ENCODE measurements at places on chromosomes 2 and 18.

- DNase-seq, result no peak
Observed at GRCh38 chr2:101433465-101433864, 41.4 kb downstream of the RFX8 start.

- DNase-seq, result no peak
Observed at GRCh38 chr18:58712930-58713329, 41.7 kb downstream of the MALT1 start.

- DNase-seq, result no peak
Observed at GRCh38 chr18:23387265-23387664, 65.8 kb upstream of the RIOK3 start.

GRCh38 chr18:74539289-74539688, 5.0 kb downstream of the CNDP1 start:
- DNase-seq, result no peak

DNA sequence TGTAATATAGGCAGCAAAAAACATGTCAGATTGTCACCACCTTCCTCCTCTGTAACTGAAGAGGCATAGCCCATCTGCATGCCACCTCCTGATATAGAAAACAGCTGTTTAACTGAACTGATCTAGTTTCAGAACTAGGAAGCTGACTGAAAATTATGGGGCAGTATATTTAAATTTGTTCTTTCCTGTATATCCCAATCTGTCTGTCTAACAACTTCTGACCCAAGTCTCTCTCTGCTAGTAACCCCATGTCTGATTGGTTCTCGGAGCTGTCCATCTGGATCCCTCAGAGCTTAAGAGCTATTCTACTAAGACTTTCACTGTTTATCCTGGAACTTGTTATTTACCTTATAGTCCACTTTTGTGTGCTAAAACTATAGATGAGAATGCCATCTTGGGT, 68.2 kb upstream of the SLC35G4 start:
- no peak for DNase-seq

- no peak for DNase-seq
Observed at GRCh38 chr2:19114754-19115231, 243.6 kb downstream of the OSR1 start.

DNA sequence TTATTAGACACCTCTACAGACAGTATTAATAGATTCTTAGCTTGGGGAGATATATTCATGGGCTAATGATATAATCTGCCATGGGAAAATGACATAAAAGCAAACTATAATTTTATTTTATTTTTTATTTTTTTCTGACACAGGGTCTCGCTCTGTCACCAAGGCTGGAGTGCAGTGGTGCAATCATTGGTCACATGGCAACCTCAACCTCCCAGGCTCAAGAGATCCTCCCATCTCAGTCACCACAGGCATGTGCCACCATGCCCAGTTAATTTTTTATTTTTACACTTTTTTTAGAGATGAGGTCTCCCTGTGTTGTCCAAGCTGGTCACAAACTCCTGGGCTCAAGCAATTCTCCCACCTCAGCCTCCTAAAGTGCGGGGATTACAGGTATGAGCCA, 39.3 kb downstream of the RTN4 start:
- peak; percentile 17 for DNase-seq

DNA sequence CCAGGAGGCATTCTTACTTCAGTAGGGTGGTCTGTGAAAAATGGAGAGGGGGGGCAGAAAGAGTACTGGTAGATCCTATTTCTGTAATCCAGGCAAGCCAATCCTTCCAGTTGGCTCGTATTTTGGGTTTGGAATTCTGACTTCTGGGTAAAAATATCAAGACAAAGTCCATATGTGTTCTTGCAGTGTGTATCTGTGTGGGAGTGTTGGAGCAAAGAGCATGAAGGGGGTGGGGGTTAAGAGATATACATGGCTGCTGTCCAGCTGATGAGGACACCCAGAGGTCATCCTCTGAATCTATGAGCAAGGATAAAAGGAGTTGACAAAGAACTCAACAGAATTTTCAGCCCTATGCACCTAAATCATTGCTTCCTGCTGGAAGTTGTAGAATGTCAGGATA, 375.8 kb upstream of the PIK3C3 start:
- DNase-seq, result no peak

- DNase-seq, result peak; percentile 81
Observed at GRCh38 chr18:22563164-22563583, 145.5 kb upstream of the CTAGE1 start.

DNA sequence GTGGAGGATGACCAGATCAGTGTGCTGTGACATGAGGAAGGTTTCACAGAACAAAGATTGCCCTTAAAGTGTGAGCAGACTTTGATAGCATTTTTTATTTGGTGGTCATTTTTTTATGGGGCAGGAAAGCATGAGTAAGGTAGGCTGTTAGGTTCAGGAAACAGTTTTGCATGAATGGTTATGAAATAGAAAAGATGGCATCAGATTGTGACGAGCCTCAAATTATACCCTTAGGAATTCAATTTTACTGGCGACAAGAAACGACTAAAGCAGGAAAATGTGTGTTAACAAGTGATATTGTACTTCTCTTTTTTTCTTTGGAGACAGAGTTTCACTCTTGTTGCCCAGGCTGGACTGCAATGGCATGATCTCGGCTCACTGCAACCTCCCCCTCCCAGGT, 44.7 kb downstream of the PIK3C3 start:
- DNase-seq, result no peak

GRCh38 chr2:44713170-44713569, 228.3 kb upstream of the SIX3 start:
- no peak for DNase-seq

GRCh38 chr2:86480105-86480504, 38.9 kb downstream of the KDM3A start:
- no peak for DNase-seq

DNA sequence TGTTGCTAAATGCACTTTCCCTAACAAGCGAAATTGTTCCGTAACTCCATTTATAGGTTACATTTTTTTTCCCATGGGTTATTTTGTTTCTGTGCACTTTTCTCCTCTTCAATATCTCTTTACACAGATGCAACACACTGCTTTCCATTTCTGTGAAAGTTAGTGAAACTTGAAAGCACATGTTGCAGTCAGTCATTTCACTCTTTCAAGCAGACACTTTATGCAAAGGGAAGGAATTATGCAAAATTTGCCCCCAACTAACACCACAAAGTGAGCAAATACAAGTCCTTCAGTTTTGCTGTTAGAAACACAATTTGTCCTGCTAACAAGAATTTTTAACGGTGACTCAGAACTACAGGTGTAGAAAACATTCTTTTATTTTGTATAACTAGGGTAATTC, 124.8 kb downstream of the PTH2R start:
- no peak for DNase-seq

DNA sequence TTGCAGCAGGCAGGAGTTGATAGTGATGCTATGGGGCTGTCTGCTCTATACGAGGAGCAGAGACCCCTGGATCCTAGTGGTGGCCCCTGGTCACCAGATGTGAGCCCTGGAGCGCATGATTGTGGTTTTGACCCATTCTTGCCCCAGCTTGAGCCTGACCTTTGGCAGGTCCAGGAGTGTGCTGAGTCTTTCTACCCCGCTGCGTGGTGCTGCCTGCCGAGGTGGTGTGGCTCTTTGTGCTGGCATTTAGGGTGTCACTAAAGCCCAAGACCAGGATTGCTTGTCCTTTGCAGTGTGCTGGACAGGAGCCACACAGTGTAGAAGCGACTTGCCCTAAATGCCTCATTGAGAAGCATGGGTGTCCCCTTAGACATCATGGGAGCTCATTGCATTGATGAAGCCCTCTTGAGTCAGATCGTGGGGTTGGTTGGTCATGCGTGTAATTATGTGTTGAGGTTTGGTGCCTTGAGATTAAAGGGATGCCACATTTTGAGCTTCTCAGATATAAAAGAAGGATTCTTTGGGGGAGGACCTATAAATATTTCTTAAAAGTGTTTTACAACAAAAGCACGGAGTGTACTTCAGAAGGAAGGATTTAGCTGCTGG, 88.3 kb downstream of the AGAP1 start:
- DNase-seq, result peak; percentile 1

DNA sequence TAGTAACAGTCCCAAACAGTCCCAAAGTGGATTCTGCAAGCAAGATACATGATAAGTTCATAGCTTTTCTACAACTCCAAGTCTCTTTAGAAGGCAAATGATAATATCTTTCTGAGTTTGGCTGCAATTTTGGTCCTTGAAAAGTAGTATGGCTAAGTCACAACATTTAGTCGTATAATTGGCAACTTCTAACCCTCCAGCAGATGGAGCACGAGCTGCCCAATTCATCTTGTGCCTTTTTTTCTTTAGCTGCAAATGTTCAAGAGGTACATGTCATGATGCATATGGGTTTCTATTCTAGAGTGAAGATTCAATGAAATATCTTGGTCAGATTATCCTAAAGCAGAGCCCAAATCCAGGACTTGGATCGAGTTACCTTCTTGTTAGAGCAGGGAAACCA, 127.0 kb upstream of the KLHL14 start:
- no peak for DNase-seq

DNA sequence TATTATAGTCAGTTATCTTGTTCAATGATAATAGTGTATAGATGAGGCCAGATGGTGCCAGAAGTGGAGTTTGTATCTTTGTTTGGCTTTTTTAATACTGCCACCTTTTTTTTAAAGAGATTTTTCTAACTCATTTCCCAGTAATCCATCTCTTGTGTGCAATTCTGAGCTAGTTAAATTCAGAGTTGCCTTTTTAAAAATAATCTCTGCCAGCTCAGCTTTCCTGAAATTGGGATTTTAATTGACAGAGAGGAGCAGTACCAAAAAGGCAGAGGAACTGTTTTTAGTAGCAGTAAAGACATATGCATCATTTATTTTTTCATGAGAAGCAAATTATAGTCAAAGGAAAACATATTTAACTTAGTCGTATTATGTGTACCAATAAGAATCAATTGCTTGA, 185.3 kb downstream of the MYO1B start:
- DNase-seq, result no peak

- DNase-seq, result peak; percentile 8
Observed at GRCh38 chr2:189236066-189236465, 56.5 kb upstream of the COL5A2 start.

DNA sequence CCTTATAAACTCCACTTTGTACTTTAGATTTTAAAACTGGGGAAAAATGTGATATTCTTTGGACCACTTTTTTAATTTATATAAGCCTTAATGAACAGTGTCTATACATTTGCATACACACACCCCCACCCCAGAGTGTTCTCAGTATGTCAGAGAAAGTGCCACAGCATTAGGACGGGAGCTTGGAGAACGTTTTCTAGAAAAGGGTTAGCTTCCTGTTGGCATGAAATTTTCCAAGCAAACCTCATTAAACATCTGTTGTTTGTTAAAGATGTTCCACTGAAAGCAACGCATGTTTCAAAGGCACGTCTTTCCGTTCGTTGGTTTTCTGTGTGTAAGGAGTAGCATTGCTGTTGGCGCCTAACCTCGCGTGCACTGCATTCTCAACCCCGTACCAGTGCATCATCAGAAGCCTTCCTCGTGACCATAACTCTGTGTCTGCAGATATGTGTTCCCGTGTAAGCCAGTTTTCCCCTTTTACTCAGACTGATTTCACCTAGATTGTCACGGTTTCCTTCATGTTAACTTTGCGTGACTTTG, 228.5 kb downstream of the ALPK2 start:
- DNase-seq, result no peak

- no peak for DNase-seq
Observed at GRCh38 chr2:231996797-231997540, 35.5 kb downstream of the DIS3L2 start.

GRCh38 chr2:33796511-33796910, 197.4 kb upstream of the FAM98A start:
- no peak for DNase-seq

GRCh38 chr2:206305523-206306245, 31.2 kb downstream of the ZDBF2 start:
- no peak for DNase-seq

DNA sequence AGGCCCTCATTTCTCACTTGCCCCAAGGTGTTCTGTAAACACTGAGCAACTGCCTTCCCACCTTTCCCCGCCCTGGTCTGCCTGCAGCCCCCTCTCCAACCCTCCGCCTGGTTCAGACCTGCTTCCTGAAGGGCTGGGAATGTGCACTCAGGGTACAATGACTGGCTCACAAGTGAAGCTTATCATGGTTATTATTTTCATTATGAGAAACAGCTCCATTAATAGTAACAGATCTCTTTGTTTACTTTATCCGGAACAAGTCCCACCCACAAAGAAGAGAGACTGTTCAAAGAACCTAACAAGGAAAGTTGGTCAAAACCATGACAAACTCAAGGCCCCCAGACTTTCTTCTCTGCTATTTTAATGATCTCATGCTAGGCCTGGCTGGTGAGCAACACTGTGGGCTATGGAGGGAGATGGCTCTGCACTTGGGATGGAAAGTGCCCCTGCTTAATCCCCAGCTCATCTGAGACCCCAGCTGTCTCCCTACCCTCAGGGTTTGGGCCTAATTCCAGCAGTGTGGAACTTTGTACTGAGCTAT, 36.7 kb downstream of the ARHGAP25 start:
- peak; percentile 2 for DNase-seq

DNA sequence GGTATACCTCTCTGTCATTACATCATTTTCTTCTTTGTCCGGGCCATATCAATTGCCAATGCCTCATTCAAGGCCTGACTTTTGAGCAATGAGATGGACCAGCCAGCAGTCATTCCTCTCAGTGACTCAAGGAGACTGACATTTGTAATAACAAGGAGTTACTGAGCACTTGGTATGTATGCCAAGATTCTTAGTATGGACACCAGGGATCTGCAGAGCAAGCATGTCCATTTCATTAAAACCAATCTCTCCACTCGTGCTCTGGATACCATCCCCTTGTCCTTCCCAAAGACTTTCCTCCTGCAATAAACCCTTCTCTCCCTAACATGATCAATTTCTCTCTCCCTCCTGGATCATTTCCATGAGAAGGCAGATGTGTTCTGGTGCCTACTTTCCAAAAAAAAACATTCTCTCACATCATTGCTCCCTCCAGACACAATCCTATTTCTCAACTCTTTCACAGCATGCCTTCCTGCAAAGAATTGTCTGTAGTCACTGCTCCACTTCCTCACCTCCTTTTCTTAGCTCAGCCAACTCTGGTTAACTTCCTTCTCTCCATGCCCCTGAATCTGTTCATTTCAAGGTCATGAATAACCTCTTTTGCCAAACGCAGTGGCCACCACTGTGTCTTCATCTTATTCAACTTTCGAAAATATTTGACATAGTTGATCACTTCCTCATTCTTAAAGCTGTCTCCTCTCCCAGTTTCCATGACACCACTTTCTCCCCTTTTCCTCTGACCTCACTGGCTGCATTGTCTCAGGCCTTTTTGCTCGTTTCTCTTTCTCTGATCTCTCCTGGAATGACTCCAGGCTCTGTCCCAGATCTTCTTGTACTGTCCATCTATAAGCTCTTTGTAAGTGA, 102.8 kb upstream of the CYP1B1 start:
- DNase-seq, result peak; percentile 87

- DNase-seq, result no peak
Observed at GRCh38 chr18:24793742-24794141, 333.3 kb downstream of the HRH4 start.

GRCh38 chr2:140550821-140551220, 1580.0 kb downstream of the LRP1B start:
- no peak for DNase-seq

GRCh38 chr2:234203135-234203984, 152.9 kb downstream of the SPP2 start:
- DNase-seq, result peak; percentile 97

- no peak for DNase-seq
Observed at GRCh38 chr2:36555789-36556188, 42.2 kb downstream of the FEZ2 start.
